ENCODE measurements at places on chromosomes 4 and X. TPM values are rescaled to one million over a fixed set of nuclear protein-coding genes. Genes with fewer than 3 reads are reported as not detected.

DNA sequence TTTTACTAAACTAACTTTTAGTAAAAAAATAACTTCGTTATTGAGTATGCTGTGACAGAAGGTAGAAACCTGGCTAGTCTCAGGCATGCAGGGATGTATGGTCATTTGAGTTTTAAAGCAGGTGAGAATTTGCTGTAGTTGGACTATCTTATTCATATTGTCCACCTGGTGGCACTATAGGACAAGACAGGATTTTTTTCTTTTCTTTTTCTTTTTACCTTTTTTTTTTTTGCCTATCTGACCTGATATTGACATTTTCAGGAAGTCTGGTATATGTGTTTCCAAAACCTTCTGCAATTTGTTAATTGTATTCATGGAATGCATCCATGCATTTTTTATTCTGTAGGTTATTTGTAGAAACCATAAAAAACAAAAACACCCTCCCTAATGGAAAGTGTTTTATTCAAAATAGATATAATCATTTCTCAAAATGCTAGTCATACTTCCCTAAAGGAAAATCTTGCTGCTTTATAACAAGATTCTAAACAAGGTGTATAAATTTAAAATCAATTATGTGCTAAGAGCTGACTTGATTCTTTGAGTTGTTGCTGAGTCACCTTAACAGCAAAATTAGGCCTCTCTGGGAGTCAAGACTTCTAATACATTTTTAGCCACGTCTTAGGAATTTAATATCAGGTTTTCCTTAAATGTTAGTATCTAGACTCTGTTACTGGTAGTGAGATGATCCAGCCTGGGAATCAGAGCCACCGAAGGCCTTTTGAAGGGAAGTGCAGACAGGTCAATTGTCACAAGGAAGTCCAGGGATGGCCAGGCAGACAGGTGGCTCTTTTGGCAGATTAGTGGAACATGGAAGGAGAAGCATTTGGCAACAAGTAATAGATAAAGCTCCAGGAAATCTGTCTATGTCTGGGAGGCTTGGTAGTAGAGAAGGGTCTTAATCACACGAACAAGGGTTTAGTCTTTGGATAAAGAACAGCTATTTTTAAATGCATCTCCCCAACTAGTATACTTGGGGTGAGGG lies 201.3 kb upstream of the GNPDA2 start:
- DNase-seq, result no peak

- DNase-seq, result no peak
These were observed 141.6 kb downstream of the HS3ST1 start for GRCh38 chr4:11287055-11287454.

DNA sequence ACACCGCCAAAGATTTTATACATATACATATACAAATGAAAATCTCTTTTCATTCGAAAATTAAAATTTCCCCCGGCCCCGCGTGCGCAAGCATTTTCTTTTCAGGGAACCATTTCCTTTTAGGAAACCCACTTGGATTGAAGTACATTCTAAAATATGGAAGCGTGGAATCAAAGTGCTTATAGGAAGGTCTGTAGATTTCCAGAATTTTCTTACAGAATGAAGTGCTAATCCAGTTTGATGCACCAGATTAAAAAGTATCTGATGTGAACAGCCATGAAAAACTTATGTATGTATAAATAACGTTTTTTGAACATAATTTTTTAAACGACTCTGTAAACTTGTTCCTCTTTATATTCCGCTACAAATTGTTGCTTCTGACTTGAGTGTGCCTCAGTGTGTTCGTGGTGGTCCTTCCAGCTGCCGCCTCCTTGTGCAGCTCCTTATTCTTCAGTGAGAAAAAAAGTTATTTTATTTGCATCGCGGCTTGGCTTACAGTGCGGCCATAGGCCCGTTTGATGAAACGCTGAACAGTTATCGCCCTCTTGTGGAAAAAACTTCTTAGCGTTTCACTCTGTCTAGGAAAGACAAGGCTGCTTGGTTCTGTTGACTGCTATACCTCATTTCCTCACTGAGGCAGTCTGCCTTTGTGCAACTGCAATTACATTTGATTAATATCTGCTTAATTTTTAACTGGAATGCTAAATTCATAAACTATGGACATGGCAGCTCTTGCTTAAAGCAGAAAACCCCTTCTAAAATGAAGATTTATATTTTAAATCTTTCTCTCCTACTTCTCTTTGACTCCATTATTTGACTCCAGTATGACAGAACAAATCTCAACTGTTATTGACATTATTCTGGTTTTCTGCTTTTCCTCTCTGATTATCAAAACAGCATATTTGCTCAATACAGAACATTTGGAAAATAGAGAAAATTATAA lies 4.7 kb upstream of the NKX6-1 start:
- no peak for DNase-seq

- peak; percentile 45 for DNase-seq
These were observed at the start of gene AFF2 for GRCh38 chrX:148500423-148501385. TSS of gene AFF2 (plus strand) at chrX:148500617. CDS start at chrX:148501098, 481 bp downstream.

- no peak for DNase-seq
These were observed 6.3 kb upstream of the ADGRA3 start for GRCh38 chr4:22522206-22522605.

- no peak for DNase-seq
These were observed 1681.9 kb upstream of the ADGRL3 start for GRCh38 chr4:59518005-59518823.

DNA sequence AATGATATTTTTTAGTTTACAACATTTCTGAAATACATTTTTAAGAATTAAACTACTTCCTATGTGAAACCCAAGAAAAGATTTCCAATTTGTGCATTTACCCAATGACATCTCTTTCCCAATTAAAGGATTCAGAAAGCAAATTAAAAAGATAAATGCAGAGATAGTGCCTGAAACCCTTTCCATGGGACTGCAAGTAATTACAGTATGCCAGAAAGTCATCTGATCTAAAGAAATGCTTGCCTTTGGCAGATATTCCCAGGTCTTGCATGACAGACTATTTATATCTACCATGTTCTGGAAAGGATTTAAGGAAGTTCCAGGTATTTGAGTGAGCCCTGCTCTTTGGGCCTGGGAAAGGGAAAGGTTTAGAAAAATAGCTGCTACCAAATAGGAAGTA lies 41.6 kb upstream of the CXorf38 start:
- DNase-seq, result no peak

DNA sequence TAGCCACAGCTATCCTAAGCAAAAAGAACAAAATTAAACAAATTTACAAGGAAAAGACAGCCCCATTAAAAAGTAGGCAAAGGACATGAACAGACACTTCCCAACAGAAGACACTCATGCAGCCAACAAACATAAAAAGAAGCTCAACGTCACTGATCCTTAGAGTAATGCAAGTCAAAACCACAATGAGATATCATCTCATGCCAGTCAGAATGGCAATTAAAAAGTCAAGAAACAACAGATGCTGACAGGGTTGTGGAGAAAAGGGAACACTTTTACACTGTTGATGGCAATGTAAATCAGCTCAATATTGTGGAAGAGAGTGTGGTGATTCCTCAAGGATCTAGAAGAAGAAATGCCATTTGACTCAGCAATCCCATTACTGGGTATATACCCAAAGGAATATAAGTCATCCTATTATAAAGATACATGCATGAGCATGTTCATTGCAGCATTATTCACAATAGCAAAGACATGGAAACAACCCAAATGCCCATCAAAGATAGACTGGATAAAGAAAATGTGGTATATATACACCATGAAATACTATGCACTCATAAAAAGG lies 163.0 kb upstream of the TET2 start:
- no peak for DNase-seq

DNA sequence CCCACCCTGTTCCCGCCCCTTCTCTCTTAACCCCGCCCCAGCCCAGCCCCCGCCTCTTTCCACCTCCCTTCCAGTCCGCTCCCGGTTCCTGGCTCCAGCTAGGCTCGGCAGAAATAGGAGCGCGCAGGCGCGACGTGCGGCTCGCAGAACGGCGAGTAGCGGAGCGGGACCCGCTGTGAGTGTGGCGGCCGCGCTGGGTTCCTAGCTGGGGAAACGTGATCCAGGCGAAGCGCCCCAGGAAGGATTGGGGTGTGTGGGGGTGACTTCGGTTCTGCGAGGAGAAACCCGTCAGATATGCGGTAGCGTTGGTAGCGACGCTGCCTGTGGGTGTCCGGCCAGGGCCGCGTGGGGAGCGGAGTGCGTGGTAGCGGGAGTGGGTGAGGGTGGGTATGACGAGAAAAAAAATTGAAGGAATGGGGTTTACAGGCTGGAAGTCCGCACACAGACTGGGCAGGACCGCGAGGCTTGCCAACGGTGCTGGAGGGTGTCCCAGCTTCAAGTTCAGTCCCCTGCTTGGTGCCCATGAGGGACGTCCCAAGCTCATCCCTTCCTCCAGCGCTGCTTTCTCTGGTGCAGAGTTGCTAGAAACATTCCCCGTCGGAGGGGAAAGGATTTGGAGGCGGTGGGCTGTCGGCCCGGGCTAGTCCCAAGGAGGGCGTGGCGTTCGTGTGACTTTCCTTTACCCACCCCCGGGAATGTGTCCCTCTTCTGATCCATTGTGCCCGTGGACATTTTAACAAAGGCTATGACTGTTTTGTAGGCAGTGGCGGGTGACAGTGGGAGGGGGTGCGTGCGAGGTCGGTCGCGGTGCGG lies at the start of gene PRRG1:
PRRG1 (plus strand) TSS at position 144 of the 813 bp plus-strand sequence. CDS start 56,886 bp downstream, outside the sequence.
- peak; percentile 61 for DNase-seq

GRCh38 chrX:28628120-28628519 lies 40.9 kb downstream of the IL1RAPL1 start:
- no peak for DNase-seq

GRCh38 chrX:108245462-108245861 lies 153.9 kb downstream of the ATG4A start:
- DNase-seq, result no peak

DGAT2L6 gene
- not detected for total RNA-seq

DNA sequence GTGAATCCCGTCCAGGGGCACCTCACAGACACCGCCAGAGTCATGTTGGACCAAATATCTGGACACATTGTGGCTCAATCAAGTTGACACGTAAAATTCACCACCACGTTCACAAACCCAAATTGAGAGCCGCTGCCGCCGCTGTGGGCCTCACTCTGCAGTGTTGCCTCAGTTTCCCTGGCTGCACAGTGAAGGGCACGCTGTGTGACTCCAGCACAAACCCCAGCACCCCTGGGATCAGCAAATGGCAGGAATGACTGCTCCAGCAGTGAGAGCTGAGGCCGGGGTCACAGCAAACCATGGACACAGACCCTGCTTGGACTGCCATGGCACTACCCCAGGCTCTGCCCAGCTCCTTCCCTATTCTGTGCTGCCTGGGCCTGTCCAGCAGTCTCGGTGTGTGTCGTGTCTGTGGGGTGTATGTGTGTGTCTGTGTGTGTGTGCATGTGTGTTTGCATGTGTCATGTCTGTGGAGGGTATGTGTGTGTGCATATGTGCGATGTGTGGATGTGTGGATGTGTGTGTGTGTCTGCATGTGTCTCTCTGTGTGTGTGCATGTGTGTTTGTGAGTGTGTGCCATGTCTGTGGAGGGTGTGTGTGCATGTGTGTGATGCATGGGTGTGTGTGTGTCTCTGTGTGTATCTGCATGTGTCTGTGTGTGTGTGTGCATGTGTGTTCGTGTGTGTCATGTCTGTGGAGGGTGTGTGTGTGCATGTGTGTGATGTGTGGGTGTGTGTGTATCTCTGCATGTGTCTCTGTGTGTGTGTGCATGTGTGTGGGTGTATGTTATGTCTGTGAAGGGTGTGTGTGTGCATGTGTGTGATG lies 52.2 kb upstream of the ADRA2C start:
- no peak for DNase-seq
